ENCODE measurements at places on chromosomes 5 and 9. TPM values are rescaled to one million over a fixed set of nuclear protein-coding genes. Genes with fewer than 3 reads are reported as not detected.

- no peak for DNase-seq
Observed at GRCh38 chr5:102916109-102916508, 161.0 kb downstream of the PAM start.

The PGM5 gene
- total RNA-seq: 2.0 TPM

DNA sequence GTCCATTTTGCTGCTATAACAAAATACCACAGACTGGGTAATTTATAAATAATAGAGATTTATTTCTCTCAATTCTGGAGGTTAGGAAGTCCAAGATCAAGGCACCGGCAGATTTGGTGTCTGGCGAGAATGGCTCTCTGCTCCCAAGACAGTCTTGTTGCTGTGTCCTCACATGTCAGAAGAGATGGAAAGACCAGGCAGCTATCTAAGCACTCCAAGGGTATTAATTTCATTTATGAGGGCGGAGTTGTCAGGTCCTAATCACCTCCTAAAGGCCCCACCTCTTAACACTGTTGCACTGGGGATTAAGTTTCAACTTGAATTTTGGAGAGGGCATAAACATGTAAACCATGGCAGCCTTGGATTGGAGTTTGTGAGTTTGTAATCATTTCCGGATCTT, 30.3 kb downstream of the ADCY2 start:
- no peak for DNase-seq

The ZNF366 gene
- total RNA-seq: not detected

The C1QTNF3 gene
- total RNA-seq: 6.4 TPM

The IFNA13 gene
- not detected for total RNA-seq

The PALM2AKAP2 gene
- total RNA-seq: 3.9 TPM

The C6 gene
- total RNA-seq: not detected

The TMEM174 gene
- total RNA-seq: not detected

DNA sequence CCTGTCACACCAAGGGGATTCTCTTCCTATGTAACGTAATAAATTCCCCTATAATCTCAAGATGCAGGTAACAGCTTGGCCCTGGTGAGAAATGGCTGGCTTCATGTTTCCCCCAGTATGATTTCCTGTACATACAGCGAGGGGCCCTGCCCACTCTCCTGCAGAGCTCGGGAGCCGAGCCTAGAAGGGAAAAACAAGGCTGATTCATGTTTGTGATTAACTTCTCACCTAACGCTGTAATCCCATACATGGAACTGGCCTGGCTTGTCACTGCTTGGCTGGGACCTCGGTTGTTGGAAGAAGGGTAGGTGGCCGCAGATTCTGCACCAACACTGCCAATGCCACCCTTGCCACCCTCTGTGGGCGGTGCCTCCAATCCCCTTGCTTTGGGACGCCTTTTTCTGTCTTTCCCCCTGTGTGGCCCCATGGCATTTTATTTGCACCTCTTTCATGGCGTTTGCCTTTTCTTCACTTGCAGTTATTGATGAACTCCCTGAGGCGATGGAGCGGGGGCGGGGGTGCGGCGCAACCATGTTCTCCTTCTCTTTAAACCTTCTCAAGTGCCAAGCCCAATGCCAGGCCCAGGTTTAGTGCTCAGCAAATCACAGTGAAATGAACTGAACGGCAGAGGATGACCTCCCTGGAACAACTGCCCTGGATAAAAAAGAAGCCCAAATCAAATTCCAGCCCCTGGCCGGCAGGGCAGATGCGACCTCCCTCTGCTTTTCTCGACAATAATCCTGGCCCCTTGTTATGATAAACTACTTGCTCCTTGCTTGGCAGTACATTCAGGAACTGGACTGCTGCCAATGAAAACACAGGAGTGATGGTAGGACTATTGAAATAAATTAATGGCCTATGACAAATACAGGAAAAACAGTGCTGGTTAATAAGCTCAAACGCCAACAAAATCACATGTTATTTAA, 108.1 kb downstream of the TMEM174 start:
- DNase-seq: no peak

GRCh38 chr5:168654211-168654721, 75.1 kb upstream of the PANK3 start:
- DNase-seq: peak; percentile 86

GRCh38 chr9:136858452-136858843, 6.3 kb downstream of the MAMDC4 start:
- DNase-seq: no peak

DNA sequence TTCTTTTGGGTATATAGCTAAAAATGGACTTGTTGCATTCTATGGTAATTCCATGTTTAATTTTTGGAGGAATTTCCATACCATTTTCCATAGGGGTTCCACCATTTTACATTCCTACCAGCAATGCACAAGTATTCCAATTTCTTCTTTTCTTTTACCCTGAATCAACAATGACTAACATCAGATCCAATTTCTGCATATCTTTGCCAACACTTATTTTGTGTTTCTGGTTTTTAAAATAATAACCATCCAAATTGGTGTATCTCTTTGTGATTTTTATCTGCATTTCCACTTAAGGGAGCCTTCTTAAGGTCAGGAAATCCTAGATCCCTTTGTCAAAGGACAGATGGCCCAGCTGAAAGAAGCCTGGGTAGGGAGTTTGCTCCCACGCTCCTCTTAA, 29.5 kb upstream of the SMU1 start:
- no peak for DNase-seq

The POLR3G gene
- 8.4 TPM for total RNA-seq

GRCh38 chr5:159034083-159034824, 65.5 kb downstream of the EBF1 start:
- DNase-seq: peak; percentile 43

GRCh38 chr5:176996780-176997179, 9.8 kb downstream of the UIMC1 start:
- DNase-seq: no peak

The SAXO1 gene
- total RNA-seq: 0.15 TPM

GRCh38 chr5:123438244-123438643, 15.0 kb upstream of the CEP120 start:
- DNase-seq: no peak

GRCh38 chr5:122073018-122073417, 5.0 kb downstream of the LOX start:
- DNase-seq: no peak

The ARHGEF39 gene
- 31.9 TPM for total RNA-seq

- DNase-seq: no peak
Observed at GRCh38 chr5:169424670-169425378, 123.9 kb upstream of the SLIT3 start.

DNA sequence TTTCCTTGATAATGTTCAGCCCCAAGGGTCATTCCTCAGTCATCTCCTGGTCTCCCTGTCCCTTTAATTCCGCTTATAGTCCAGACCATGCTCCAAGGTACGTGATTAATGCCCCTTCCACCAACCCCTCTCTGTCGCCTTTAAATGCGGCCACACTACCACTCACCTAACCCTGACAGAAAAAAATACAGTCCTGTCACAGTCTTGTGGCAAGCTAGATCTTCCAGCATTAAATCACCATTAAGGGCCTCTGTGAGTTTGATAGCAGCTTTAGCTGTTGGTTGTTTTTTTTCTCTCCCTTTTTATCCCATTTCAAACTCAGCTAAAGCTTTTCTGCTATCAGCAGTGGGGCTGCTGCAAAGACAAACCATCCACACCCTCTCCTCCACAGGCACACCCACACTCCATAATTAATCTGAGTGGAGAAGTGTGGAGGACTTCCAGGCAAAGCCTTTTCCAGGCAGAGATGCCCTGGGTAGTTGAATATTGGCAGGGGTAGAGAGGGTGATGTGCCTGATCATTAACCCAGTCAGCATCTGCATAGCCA, 522.7 kb upstream of the CLINT1 start:
- DNase-seq: no peak

The CXCL14 gene
- total RNA-seq: not detected

- no peak for DNase-seq
Observed at GRCh38 chr5:53817183-53817582, 256.7 kb downstream of the NDUFS4 start.

The SEPTIN8 gene
- total RNA-seq: 50.1 TPM

GRCh38 chr5:139949710-139950109, 93.4 kb downstream of the NRG2 start:
- peak; percentile 48 for DNase-seq

The ARID3C gene
- 5.3 TPM for total RNA-seq

DNA sequence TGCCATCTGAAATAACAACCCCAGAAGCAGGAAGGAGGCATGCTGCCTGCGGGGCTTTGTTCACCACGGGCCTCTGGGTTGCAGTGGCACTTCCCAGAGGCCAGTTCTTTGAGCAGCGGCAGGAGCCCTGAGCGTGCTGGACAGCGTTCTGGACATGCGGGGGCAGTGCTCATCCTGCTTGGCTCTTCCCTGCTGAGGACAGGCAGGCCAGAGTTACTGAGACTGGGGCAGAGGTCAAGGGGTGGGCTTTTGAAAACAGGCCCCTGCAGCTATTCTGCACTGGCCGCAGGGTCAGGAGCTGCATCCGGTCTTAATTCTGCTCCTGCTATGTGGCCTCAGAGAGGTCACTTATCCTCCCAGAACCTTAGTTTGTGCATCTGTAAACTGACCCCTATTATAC, 258.6 kb downstream of the FSTL4 start:
- peak; percentile 83 for DNase-seq

The CCL21 gene
- total RNA-seq: not detected

The CARD9 gene
- not detected for total RNA-seq

GRCh38 chr9:31582071-31582470, 802.4 kb upstream of the ACO1 start:
- DNase-seq: no peak

The STPG3 gene
- not detected for total RNA-seq

The RAD50 gene
- total RNA-seq: 48.2 TPM

GRCh38 chr5:55187370-55187769, 14.4 kb upstream of the CDC20B start:
- peak; percentile 8 for DNase-seq

The PCDHGA8 gene
- 2.3 TPM for total RNA-seq

The SMIM15 gene
- 29.5 TPM for total RNA-seq

The PDZD2 gene
- total RNA-seq: 1.4 TPM

- DNase-seq: no peak
Observed at GRCh38 chr9:99497641-99498040, 275.6 kb downstream of the SEC61B start.
